ENCODE measurements at places on chromosomes 2 and 18.
A peak's percentile ranks its signal among the peaks of the same experiment; 100 is the strongest.

GRCh38 chr2:24832073-24832461 lies 38.8 kb downstream of the CENPO start:
- no peak for DNase-seq

DNA sequence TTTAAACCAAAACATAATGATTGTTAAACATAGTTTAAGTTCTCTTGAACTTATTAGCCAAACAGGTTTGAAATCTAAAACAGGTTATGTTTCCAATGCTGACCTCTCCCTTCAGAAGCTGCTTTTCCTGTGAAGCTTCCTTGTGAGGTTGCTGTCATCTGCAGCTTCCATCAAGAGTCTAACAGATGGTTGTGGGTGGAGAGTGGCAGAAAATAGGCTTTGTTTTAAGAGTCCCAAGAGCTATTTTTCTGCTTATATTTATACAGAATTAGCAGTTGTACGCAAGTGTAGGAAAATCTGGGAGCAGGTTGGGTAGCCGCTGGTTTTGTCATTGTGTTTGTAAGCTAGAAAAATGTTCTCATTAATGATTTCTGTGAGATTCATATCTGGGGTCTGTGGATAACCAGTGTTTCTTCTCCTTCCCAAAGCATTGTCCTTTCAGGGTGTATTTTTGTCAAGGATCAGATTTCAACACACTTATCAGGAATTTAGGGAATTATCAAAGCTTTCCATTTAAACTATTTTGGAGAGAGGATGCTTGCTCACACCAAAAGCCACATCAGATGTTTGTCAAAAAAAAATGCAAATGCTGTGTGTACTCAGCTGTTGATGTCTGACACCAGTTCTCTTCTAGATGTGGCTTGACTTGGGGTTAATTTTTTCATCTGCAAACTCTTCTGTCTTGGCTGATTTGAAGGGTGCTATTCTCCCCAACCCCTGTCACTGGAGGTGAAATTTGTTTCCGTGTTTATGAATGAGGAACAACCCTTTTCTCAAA lies 78.1 kb upstream of the KIF5C start:
- DNase-seq, result no peak

DNA sequence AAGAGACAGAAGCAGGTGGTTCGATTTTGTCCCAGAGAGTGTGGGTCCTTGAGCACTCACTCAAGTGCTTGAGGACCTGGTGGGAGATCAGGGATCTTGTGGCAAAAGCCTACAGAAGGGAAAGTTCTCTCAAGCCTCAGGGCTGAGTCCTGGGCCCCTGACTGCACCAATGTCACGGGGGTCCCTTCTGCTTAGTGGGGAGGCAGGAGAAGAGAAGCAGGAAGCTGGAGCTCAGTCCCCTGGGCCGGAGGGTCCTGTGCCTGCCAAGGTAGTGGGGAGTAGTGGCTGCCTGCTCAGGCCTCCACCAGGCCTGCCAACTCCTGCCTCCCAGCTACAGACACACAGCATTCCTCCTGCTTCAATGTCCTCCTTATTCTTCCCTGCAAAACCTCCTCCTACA lies 11.7 kb downstream of the CAPN14 start:
- no peak for DNase-seq

DNA sequence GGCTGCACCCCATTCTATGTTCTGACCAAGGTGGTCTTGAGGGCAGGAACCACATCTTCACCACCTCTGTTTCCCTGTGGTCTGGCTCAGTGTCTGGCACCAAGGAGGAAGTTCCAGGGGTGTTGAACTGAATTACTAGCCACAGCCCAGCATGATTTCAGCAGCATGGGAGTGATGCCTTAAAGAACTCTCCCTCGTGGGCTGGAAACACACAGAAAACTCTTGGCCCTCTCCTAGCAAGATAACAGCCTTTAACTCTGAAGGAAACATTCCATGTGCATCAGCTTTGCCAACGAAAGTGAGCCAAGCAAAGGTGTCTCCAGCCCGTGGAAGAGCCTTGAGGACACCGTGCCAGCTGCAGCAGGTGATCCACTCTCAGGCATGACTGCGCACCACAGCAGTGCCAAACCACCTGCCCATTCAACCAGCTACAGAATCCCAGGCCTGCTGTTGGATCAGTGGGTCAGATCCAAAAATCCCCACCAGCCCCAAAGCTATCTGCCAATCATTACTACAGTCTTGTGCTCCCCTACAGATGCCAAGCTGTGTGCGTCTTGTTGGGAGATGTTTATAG lies 124.8 kb downstream of the TTC32 start:
- no peak for DNase-seq

DNA sequence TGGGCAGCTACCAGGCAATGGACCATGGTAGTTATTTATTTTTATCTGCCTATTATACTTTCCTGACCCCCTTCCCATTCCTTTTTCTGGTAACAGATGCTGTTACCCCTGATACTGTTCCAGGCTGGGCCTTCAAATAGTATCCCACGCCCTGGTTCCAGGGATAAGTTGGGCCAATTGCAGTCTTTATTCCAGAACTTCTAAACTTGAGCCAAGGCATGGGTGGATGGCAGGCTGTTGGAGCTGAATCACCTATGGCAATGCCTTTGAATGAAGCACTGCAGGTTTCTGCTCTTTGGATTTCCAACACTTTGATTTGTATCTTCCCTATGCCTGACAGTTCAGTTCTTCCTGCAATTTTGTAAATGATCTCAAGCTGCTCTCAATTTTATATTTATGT lies 99.2 kb upstream of the LHCGR start:
- no peak for DNase-seq

GRCh38 chr18:11700876-11701275 lies 11.8 kb downstream of the GNAL start:
- DNase-seq, result no peak

DNA sequence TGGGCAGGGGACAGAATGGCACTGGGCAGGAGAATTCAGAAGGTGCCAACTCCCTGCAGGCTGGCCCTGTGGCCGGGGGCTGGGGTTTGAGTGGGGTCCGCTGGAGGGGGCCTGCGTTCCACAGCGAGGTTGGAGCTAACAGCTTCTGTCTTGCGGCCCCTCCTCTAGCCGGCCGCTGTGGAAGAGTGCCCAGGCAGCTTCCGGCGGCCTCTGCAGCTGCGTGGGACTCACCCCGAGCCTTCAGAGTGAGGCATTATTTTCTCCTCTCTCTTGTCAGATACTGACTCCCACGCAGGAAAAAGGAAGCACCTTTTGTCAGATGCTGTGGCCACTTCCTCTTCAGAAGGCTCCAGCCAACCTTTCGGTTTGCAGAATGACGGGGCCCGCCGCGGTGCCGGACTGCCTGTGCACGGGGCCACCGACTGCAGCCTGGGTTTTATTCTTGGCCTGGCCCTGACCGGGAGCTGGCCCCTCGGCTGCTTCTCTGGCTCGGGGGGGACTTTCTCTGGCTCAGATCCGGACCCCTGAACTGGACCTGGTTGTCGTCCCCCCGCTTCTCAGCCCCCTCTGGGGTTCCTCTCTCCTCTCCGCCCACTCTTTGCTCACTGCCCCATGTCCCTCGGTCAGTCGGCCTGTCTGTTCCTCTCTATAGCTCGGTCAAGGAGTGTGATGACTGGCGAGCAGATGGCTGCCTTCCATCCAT lies 40.1 kb downstream of the ARHGAP25 start:
- no peak for DNase-seq

GRCh38 chr2:174553811-174554493 lies 43.7 kb downstream of the WIPF1 start:
- DNase-seq, result no peak

GRCh38 chr2:120715353-120715752 lies 20.3 kb upstream of the GLI2 start:
- DNase-seq, result no peak

DNA sequence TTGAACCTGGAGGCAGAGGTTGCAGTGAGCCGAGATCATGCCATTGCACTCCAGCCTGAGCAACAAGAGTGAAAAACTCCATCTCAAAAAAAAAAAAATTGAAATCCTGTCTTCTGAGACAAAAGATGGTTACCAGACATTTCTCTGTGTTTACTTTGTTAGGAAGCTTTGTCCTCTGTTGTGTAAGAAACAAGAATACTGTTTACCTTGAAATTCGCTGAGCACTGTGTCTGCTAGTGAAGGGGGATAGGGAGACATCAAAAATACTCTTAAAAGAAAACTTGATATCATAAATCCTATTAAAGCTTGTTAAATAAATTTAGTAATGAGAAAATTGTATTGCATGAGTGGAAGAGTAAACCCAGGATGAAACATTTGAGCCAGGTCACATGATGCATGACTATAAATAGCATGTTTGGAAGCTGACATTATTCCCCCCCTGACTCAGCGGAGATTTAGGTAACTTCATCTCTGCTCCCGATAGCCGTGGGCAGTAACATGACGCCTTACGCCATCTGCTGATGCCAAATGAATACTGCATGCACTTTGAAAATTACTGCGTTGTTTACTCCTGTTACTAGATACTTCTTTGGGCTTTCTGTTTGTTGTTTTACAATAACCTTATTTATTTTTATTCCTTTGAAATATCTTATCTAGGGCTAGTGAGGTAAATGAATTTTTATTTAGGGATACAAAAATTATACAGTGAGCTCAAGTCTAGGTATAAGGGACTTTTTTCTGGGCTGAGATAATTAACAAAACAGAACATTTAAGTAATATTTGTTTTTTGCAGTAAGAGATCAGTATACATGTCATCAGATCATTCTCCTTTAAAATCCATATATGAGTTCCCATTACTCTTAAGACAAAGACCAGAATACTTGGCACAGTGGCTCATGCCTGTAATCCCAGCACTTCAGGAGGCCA lies 134.9 kb downstream of the MAP3K20 start:
- no peak for DNase-seq

DNA sequence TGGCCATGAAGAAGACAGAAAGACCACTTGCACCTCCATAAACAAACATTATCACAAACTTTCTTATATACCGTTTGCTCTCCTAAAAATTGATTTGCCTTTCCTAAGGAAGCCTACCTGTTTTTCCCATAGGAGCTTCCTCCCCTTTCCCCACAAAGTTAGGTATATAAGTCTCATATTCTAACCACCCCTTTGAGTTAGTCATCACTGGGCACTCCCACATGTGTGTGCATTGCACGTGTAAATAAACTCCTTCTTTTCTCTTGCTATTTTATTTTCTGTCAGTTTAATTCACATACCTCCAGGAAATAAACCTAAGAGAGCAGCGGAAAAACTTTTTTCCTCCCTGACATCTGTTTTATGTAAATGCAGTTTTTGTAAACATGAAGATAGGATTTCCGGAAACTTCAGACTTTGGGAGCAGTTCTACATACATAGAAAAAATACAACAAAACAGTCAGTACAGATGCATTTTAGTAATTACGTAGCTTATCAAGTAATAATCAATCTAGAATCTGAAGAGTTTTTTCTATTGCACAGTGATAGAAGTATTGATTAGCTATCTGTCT lies 46.6 kb downstream of the PLCL1 start:
- no peak for DNase-seq

- DNase-seq, result peak; percentile 29
Measured at GRCh38 chr2:105744091-105744908, 412 bp upstream of the NCK2 start.

DNA sequence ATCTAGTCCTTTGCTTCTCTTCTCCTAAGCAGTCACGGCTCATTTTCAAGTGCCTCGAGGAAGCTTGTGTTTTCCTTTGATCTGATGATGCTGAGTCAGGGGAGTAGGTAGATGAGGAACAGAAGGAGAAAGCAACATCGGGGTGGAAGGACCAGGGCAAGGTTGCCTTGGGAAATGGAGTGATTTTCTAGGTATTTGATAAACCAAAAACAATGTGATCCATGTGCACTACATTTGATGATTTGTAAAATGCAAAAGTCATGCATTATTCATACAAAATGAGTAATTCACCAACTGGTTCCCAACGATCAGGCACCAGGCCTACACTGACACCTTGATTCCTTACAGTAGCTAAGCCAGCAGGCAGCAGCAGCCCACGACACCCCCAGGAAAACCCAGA lies 205.3 kb downstream of the ANAPC1 start:
- no peak for DNase-seq

- DNase-seq, result no peak
Measured at GRCh38 chr2:11234309-11234708, 79.0 kb downstream of the SLC66A3 start.

- no peak for DNase-seq
Measured at GRCh38 chr2:105773568-105773967, 28.9 kb downstream of the NCK2 start.

DNA sequence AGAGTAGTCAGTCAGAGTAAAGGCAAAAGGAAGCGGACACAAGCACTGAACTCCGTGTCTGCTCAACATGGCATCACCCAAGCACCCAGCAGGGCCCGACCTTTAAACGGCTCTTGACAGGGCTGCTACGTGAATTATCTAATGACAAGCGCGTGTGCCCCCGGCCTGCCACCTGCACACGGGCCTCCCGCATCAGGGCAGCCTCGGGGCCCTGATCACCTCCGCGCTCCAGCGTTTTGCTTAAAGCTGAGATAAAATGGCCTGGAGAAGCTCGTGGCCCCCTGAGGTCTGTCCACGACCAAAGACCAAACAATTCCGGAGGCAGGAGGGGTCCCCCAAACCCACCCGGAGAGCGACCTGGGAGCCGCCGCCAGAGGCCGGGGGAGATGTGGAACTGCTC lies 376 bp downstream of the NDUFA10 start:
- DNase-seq, result no peak

DNA sequence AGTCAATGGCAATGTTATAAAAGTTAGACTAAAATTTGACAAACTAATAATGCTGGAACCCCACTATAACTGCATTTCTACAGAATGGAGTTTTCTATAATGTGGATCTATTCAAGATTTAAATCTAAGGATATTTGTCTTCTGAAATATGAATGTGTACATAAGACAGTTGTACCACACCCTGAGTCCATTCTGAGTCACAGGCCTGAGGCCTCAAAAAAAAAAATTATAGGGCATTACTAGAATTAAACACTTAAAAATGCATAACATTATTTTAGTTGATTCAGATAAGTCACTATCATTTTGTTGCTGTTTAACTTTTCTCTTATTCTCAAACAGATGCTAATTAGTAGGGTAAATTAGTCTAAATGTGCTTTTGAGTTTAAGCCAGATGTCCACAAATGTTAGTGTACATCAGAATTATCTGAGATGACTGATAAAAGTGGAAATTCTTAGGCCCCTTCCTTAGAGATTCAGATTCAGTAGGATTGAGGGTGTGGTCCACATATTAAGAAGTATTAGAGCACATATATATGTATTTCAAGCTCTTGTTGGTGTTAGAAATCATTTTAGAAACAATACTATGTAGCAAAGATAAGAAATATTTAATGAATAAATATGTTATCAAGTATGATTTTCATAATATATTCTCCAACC lies 42.4 kb upstream of the COL5A2 start:
- no peak for DNase-seq

DNA sequence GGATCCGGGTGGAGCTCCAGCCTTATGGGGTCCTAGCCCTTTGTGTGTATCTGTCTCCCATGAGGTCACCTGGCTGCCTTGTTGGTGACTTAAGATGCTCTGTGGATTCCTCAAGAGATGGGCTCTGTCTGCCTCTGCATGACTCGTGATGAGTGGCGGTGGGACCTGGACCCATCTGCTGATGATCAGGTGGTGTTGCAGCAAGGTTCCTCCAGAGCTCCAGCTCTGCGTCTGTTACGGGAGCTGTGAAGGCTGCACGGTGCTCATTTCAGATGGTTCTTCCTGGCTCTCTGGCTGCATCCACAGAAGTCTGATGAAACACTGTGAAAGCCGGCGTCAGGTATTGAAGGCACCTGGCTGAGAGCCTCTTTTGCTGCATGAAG lies 2.4 kb downstream of the AGAP1 start:
- DNase-seq, result no peak

- DNase-seq, result no peak
Measured at GRCh38 chr2:184830531-184830930, 232.2 kb downstream of the ZNF804A start.

GRCh38 chr2:187129868-187130267 lies 280.9 kb upstream of the ZSWIM2 start:
- DNase-seq, result no peak
